Mucosa of descending colon (tissue), 3 donors: ENCODE measurements at places on chromosomes 4 and X. TPM values are rescaled to one million over a fixed set of nuclear protein-coding genes. Genes with fewer than 3 reads are reported as not detected.

DNA sequence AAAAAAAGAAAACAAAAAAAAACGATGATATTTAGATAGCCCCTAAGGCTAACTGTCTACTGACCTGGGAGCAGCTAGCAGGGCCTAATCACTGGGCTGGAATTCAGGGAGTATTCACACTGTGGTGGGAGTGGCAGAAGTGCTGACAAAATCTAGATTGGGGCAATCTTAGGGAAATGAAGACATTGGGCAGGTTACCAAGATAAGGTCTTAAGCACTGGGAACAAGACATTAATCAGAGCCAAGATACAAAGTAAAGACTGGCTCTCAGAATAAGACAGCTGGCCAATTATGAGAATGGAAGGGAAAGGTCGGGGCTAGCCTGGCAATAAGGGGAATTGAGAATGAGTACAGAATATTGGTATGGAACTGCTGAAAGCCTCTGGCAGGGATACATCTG lies 100.2 kb upstream of the GRIA3 start:
- no peak for DNase-seq

DNA sequence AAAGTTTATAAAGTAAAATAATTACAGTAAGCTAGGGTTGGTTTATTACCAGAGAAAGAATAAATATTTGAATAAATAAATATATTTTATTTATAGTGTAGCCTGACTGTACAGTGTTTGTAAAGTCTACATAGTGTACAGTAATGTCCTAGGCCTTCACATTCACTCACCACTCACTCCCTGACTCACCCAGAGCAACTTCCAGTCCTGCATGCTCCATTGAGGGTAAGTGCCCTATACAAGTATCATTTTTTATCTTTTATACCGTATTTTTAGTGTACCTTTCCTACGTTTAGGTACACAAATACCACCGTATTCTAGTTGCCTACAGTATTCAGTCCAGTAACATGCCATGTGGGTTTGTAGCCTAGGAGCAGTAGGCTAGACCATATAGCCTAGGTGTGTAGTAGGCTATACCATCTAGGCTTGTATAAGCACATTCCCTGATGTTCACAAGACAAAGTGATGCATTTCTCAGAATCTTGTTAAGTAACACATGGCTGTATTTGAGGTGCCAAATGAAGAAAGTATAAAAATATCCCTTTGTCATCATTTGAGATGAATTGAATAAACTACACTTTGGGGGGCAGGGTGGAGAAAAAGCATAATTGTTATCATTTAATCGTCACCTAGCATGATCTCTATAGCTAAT lies 14.7 kb upstream of the KLHL8 start:
- DNase-seq: no peak

- no peak for DNase-seq
Observed at GRCh38 chr4:168498251-168498650, 1.4 kb downstream of the PALLD start.

DNA sequence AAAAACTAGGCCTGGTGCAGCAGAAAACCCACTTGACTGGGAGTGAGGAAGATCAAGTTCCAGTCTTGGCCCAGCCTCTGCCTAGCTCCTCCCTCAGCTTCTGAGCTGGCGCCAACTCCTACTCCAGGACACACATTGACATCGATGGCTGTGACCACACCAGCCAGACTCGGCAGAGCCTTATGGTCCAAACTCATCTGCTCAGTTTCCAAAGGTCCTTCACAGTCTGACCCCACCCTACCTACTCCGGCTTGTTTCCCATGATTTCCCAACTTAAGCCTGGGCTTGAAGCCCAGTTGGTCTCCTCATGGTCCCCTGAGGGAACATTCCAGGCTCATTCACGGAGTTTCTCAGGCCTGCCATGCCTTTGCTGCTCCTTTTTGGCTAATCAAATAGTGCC lies 10.1 kb downstream of the ELF4 start:
- peak; percentile 70 for DNase-seq

GRCh38 chr4:36445480-36445879 lies 164.1 kb downstream of the DTHD1 start:
- no peak for DNase-seq

DNA sequence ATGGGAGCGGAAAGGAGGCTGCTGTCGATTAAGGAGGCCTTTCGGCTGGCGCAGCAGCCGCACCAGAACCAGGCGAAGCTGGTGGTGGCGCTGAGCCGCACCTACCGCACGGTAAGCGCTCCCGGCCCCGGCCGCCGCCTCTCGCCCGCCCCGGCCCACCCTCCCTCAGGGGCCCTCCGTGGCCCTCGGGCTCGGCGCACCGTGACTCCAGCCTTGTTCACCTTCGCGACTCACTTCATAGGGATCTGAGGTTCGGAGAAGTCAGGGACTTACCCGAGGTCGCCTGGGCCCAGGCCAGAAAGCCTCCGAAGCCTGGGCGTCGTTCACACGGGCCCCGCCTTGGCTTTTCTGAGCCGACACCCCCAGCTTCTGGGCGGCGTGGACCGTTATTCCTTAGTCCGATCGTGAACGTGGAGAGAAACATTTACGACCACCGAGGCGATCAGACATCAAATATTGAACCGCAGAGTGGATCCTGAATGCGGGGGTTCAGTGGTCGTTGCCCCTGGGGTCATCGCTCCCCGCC lies 362 bp downstream of the NCAPG start:
- DNase-seq: no peak

Gene SOX3
- not detected for total RNA-seq

Gene DRD5
- not detected for total RNA-seq

Gene CDS1
- total RNA-seq: 18.9 TPM
